AG08396 (cell line): ENCODE measurements at places on chromosomes 6 and 20.

GRCh38 chr6:32184084-32184640 lies at the start of gene AGER:
TSS of gene AGER (minus strand) at chr6:32184253. CDS start at chr6:32184222, 31 bp downstream.
- DNase-seq, result no peak

- DNase-seq, result no peak
Observed at GRCh38 chr20:8175741-8176675, 43.9 kb downstream of the PLCB1 start.

- DNase-seq, result no peak
Observed at GRCh38 chr6:44976677-44977641, 351.2 kb upstream of the RUNX2 start.

GRCh38 chr6:56475736-56476457 lies 166.8 kb downstream of the DST start:
- no peak for DNase-seq

DNA sequence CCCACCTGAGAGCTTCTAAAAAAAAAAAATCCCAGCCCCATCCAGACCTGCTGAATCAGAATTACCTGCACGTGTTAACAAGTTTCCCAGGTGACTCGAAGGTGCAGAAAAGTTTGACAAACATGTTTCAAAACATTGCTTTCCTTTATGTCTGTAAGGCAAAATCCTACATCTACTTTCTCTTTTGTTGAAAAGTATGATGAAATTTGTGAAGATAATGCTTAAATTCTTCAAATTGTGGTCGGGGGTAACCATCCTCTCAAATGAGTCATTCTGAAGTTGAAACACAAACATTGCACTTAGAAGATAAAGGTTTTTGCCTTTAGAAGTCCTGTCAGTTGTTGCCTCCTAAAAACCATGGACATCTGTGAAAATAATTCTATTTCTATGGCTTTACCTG lies 429.7 kb downstream of the EPHA7 start:
- no peak for DNase-seq

- DNase-seq, result peak; percentile 31
Observed at GRCh38 chr6:135568379-135568778, 70.8 kb upstream of the AHI1 start.

DNA sequence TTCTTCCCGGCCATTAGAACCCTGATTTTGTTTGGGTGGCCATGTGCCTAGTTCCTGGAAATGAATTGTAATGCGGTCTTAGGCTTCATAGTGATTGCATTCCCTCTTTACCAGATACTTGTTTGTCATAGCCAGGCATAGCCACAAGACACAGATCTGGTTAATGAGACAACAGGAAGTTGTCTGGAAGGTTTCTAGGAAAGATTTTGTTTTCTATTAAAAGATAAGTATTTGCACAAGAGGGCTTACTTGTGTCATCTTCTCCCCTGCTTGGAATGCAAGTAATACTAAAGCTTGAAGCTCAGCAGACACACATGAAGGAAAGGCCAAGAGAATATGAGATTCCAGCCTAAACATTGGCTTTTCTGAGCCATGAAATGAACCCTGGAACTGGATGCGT lies 12.9 kb downstream of the FARS2 start:
- DNase-seq, result no peak
